Activated naive CD8-positive, alpha-beta T cell treated with anti-CD3 and anti-CD28 coated beads, Interleukin-2, amount 10 ng/mL, durations not matched to agents 7 days and 5 days (primary cell): ENCODE measurements at places on chromosomes 5 and 9.

DNA sequence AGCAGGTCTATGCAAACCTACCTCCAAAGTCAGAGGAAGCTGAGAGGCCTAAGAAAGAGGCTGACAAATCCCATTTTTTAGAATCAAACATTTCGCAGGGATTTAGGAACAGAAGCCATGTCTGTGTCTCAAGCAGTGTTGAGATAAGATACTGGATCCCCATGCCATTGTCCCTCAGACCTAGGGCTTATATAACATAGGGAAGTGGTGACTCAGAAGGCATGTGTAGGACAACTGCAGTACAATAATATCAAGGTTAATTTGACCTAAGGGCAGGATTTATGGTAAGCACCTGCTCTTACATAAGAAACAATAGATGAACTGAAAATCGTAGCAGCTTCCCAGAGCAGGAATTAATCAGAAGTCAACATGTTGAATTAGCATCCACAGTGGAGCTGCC, 459.4 kb downstream of the ANXA1 start:
- no peak for DNase-seq

GRCh38 chr9:4689687-4690104, 10.3 kb downstream of the CDC37L1 start:
- no peak for DNase-seq

DNA sequence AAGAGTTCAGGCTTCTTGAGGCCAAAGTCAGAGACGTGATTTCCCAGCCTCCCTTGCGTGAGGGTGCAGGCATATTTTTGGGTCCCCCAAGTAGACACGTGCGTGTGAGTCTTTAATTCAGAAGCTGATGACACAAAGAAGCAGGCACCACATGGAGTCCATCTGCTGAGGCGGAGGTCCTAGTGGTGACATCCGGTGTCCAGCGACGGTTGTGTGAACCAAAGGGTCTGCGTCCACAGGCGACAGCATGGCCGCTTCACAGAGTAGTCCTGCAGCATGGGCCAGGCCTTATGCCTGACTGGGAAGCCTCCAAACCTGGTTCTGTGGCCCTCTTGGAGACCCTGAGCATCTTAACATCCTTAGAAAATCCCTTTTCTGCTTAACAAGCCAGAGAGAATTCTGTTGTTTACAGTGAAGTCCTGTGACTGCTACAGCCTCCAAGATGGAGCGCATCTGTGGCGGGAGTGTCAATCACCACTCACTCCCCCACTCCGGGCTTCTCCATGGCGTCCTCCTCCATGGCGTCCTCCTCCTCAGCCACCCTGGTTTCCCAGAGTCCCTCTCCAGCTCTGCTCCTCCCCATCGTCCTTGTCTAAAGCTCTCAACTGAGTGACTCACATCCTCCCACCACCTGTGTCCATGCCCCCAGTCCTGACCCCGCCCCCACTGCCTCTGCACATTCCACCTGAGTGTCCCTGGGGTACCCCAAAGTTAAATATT, 133.8 kb downstream of the PAX5 start:
- DNase-seq, result no peak

GRCh38 chr9:128341435-128341849, 1.1 kb downstream of the SLC27A4 start:
- DNase-seq, result peak; percentile 70

DNA sequence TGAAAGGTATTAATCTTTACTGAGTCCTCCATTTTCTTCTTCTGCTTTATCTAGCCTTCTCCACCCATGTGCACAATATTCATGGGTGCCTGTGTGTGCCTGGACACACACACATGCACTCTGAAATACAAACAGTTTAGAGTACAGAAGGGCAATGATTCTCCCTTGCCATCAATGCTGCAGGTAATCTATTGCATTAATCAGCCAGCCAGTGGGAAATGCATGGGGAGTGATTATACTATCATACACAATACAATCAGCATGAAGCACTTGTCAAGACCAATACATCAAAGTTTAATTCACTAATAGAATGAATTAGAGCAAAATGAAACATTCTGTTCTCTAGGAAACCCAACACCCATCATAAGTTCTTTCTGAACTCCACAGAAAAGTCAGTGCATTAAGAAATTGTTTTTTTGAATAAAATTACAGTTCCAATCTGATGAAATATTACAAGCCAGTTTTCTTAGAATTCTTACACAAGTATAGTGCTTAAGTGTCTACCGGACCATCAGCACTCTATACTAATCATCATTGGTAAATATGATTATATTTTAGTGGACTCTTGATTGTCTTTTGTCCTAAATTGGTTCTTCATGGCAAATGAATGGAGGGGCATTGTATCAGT, 172.2 kb downstream of the ZSWIM6 start:
- no peak for DNase-seq

- DNase-seq, result no peak
Observed at GRCh38 chr5:109805883-109806282, 116.2 kb downstream of the MAN2A1 start.

GRCh38 chr5:129541648-129542251, 81.7 kb downstream of the ADAMTS19 start:
- DNase-seq, result no peak

DNA sequence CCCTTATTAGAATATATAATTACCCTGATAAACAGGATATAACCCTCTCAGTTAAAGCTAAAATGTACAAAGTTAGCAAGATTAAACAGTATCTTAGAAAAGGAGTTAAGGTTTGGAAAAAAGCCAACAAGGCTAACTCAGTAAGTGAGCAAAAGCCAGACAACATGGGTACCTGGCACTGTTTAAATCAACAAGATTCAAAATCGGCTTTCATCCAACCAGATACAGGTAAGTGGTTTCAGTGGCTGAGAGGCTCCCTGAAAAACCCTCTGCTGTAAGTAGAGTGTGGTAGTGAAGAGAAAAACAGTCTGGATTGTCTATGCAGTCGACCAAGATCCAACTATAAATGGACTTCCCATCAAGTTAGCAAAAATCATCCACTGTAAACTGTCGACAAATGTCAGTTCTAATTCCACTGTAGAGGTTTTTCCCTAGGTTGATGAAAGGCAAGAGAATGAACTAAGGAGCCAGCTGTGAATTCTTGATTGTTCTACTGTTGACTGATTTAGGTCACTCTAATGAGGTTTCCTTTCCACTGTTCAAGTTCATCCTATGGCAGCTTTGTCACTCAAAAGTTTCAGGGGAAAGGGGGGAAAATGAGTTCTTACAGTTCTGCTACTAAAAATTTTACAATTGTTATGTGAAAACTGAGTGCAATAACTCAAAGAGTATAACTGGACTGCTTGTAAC, 27.3 kb downstream of the ETF1 start:
- no peak for DNase-seq

GRCh38 chr9:37528652-37529471, 43.1 kb downstream of the POLR1E start:
- DNase-seq, result no peak

GRCh38 chr9:95947118-95947517, 71.6 kb downstream of the ERCC6L2 start:
- DNase-seq, result no peak

GRCh38 chr9:137787786-137788505, 89.6 kb upstream of the CACNA1B start:
- no peak for DNase-seq

DNA sequence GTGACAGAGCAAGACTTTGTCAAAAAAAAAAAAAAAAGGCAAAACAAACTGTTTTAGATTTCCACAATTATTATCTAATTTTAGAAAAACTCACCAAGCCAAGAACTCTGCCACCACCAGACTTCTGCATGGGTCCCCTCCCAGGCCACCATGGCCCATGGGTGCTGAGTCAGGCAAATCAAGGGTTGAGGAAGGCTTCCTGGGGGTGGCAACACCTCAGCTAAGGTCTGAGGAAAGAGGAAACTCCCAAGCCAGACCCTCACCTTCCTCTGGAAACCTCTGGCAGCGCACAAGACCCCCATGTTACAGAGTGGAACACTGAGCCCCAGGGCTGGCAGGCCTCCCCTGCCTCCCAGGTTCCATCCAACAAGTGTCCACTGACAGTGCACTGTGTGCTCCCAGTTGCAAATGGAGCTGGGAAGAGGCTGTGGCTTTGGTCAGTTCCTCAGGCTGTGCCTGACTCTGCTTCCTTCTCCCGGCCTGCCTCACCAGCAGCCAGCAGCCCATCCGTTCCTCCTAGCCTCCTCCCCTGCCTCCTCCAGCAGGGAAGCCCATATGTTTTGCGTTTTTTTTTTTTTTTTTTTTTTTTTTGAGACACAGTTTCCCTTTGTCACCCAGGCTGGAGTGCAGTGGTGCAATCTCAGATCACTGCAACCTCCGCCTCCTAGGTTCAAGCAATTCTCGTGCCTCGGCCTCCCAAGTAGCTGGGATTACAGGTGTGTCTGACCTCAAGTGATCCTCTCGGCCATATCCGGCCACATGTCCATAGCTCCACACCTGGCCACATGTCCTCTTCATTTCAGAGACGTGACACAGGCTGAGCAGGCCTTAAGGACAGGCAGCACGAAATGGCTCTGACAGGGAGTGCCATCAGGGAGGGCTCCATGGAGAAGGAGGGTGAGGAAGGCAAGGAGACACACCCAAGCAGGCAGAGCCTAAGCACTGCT, 3.5 kb upstream of the SUSD3 start:
- no peak for DNase-seq
